NCI-H2029 treated with DMSO at 0.1 percent for 48 hours (cell line): ENCODE measurements at places on chromosomes 1 and 21.
A peak's percentile ranks its signal among the peaks of the same experiment; 100 is the strongest.

DNA sequence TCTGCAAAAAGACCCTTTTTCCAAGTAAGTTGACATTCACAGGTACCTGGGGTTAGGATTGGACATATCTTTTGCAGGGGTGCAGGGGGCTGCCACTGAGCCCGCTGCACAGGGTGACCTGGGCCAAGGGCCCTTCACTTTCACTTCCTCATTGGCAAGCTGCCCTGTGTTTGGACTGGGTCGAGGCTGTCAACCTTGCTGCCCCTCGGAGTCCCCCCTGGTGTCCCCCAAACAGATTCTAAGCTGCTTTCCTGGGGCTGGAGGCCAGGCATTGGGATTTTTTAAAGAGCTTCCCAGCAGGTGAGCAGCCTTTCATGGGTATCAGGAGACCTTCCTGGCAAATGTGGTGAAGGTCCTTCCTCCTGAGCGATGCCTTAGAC lies 7.9 kb upstream of the UMODL1 start:
- peak; percentile 81 for DNase-seq

GRCh38 chr1:107883562-107883961 lies 81.4 kb downstream of the VAV3 start:
- no peak for DNase-seq

GRCh38 chr1:164423136-164423535 lies 135.8 kb upstream of the PBX1 start:
- no peak for DNase-seq

DNA sequence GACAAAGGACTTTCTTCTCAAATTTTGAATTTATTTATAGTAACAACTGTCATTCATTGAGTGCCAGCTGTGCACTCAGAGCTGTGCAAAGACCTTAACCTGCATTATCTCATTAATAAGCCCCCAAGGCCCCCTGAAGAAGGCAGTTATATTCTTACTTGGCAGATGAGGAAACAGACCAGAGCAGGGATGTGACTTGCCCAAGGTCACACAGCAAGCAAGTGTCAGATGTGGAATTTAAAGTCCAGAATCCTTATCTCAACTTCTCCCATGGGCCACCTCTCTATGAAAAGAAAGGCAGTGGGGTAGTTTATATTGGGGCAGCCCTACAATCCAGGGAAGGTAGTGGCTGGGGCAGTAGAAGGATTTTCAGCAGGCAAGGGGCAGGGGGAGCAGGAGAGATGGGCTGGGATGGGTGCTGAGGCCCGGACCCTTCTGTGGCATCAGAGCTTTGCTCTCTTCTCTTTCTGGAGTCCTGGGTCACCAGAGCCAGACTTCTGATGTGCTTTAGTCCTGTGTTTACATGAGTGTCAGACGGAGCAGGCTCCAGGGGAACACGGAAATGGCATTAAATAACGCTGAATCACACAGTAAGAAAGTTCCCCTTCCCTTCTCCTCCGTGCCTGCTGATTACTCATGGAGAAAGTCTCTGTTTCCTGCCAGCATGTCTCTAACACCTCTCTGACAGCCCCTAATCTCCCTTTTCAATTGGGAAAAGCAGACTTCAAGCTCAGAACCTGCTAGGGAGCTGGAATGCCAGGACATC lies 39.5 kb downstream of the EPHB2 start:
- DNase-seq: peak; percentile 78

DNA sequence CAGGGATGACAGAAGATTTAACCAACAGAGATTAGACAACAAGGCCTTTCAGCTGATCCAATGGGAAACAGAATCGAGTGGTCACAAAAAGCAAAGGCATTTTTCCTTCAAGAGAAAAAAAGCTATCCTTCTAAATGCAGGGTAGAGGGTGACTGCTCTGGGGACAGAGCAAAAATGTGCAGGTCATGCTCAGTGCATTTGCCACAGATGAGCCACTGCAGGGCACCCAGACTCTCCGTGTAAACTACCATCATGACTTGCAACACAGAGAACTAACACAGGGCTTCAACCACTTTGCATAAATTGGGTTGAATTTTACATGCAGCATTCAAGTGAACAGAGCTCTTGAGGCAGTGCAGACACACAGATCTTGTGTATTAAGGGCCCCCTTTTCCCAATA lies 56.8 kb downstream of the PRKAB2 start:
- no peak for DNase-seq

DNA sequence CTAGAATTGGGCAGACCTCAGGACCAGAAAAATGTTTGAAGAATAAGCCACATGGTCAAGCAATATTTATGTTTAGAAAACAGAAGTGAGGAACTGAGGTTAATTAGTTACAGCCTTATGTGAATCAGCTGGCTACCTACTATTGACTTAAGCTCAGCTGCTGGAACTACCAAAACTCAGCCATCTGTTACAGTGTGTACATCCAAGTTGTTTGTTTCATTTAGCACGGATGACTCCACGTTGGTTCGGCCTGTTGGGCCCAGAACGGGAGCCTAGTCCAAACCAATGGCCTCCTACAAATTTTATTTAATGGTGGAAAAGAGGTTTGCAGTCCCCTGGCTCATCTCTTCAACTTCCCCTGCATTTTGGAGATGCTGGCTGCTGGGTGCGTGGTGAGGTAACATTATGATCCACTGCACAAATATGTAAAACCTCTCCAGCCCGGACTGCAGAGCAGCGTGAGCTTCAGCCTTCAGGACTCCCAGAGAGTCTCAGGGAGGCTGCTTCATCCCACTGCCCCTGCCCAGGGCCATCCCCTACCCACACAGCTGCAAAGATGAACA lies 143.4 kb downstream of the ZZZ3 start:
- DNase-seq: no peak

DNA sequence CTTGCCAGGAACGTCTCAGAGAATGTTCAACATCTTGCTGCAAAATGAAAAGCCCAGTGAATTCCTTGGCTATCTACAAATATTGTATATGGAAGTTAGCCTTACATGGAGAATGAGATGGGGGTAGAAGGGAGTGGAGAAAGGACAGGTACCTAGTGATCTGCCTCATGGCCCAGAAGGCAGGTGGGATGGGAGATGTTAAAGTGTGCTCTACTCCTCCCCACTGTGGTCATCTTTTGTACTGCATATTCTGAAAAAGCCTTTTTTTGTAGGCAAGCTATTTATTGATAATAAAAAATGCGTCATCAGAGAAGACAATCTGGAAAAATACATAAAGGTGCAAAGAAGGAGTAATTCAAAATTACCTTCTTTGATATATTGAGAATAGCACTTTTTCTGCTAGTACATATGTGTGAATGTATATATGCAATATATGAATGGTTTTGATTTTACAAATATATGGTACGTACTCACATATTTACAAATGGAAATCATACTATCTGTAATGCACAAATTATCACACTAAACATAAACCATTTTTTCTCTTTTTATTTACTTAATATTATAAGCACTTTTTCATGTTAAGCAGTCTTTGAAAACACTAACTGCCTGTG lies 19.1 kb upstream of the SLC5A9 start:
- peak; percentile 85 for DNase-seq

DNA sequence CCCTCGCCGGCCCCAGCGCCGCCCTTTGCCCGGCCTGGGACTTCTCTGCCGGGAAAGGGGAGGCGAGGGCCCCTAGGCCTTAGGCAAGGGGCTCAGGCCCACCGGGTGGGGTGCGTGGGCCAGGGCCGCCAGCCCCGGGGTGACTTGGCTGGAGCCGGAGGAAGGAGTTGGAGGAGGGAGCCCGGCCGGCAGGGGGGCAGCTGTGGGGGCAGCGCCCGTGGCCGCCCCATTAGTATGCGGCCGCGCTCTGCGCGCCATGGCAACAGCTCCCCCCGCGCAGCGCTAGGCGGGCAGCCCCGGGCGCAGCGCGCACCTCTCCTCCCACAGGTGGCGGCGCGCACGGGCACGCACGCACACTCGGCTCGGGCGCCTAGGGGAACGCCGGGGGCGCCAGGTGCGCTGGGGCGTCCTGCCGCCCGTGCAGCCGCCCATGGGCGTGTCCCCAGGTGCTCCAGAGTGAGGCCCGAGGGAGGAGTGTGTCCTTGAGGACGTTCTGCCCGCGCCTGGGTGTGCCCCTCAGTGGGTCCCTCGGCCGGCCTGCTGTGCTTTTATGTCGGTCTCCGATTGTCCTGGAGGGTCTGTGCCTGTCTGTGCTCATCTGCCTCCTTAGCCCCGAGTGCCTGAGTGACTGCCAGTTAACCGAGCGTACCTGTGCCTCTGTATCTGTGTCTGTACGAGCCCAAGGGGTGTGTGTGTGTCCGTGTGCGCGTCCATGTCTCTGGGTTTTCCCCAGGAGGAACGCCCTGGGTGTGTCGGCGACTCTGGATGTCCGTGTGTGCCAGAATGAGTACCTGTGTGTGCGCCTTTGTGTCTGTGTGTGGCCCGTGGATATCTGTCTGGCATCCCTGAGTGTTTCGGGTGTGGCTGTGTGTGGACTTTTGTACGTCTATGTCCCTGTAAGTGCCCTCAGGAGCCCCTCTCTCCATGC lies 38.2 kb upstream of the WASF2 start:
- peak; percentile 69 for DNase-seq

DNA sequence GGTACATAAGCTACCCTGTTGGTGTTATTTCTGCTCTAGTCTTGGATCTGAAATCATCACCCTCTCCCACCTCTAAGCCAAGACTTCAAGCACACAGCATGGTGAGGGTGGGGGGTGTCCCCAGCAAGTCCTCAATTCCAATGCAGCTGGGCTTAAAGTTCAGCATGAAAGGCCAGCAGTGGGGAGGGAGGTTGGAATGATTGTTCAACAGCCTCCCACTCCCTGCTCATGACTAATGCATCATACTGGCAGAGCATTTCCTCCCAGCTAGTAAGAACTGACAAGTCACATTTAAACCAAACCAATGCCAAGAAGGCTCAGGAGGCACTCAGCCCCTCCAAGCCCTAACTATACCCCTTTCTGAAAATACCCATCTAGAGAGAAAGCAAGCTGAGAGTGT lies 50.1 kb downstream of the TIAM1 start:
- no peak for DNase-seq

- no peak for DNase-seq
These were observed 79.9 kb upstream of the LYST start for GRCh38 chr1:235946571-235946981.

DNA sequence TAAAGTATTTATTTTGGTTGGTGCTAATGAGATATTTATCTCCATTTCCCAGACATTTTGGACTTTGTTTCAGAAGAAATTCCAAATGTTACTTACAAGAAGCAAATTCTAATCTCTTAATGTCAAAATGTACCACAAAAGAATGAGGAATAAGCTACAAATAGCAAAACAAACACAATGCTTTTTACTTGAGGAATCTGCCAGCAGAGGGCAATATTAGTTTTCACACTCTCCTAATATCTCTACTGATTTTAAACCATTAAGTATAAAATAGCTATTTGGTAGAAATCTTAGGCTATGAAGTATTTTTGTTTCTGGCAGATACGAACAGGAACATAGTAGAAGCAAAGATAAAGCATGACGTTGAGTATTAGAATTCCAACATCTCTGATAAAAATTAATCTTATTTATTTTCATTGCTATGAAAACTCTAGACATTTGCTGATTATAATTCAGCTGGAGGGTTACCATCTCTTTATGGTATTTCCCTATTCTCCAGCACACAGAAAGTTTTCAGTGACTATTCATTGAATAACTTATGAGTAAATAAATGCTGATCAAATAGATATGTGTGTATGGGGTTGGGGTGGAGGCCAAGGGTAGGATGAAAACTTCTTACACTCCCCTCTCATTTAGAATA lies 13.4 kb upstream of the HMCN1 start:
- DNase-seq: no peak

DNA sequence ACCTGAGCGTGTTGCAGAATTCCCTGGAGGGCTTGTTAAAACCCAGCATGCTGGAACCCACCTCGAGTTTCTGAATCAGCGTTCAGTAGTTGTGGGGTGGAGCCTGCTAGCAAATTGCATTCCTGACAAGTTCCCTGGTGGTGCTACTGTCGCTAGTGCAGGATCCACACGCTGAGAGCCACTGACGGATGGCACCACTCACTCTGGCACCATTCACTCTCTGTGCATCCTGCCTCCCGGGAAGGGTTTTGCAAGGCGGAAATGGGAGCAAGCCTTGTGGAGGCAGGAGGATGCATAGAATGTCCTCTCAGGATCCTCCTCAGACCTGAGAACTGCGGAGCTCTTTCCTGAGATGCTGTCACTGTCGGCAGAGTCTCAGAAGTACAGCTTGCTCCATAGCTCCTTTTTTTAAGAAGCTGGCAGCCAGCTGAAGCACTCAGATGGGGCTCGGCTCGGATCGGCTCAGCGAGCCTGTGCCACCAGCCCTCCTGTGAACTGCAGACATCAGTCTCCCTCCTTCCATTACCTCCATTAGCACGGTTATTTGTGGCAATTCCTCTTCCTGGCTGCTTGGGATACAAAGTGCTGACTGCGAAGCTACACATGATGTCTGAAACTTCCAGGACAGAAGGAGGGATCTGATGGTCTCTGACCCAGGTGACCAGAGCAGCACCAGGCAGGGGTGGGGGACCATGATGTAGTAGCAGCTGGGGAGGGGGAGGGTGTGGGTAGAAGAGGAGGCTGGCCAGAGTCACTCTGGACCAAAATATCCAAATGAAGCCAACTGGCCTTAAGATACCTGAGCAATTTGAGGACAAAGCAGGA lies 89.6 kb downstream of the C1orf94 start:
- DNase-seq: no peak

- DNase-seq: no peak
These were observed 11.5 kb downstream of the AZIN2 start for GRCh38 chr1:33092438-33092837.

- DNase-seq: no peak
These were observed 1.7 kb downstream of the TOR1AIP1 start for GRCh38 chr1:179883745-179884138.

DNA sequence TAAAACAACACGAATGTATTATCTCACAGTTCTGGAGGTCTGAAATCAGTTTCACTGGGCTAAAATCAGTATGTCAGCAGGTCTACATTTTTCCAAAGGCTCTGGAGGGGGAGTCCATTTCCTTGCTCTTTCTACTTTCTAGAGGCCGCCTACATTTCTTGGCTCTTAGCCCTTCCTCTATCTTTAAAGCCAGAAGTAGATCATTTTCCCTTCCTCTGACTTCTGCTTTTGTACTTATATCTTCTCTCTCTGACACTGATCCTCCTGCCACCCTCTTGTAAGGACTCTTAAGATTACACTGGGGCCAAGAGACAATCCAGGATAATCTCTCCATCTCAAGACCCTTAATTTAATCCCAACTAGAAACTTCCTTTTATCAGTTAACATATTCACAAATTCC lies 41.4 kb downstream of the MSH4 start:
- DNase-seq: no peak

- no peak for DNase-seq
These were observed 132.3 kb downstream of the TOMM20 start for GRCh38 chr1:234996245-234996757.

- DNase-seq: no peak
These were observed 64.6 kb upstream of the SPAG17 start for GRCh38 chr1:118249641-118250040.

GRCh38 chr1:228420968-228421826 lies 4.5 kb upstream of the TRIM17 start:
- no peak for DNase-seq

GRCh38 chr1:209527993-209528717 lies 55.4 kb upstream of the CAMK1G start:
- no peak for DNase-seq

GRCh38 chr1:152599934-152600333 lies at the start of gene LCE3C:
Gene LCE3C (plus strand): TSS chr1:152600234. CDS start chr1:152600732, 498 bp downstream.
- DNase-seq: no peak

GRCh38 chr1:98468111-98468717 lies 193.3 kb upstream of the SNX7 start:
- DNase-seq: peak; percentile 44
